ENCODE measurements at places on chromosomes 12 and 14.

- no peak for DNase-seq
These were observed 98.8 kb downstream of the CCDC92 start for GRCh38 chr12:123873793-123874192.

- DNase-seq = no peak
These were observed 75.9 kb upstream of the DHRS4 start for GRCh38 chr14:23877538-23878180.

GRCh38 chr12:111812881-111813741 is 28.9 kb upstream of the MAPKAPK5 start:
- DNase-seq = peak; percentile 89

- no peak for DNase-seq
These were observed 4.5 kb upstream of the HDAC7 start for GRCh38 chr12:47824198-47824597.

- DNase-seq = no peak
These were observed 1.4 kb downstream of the CHPT1 start for GRCh38 chr12:101698800-101699347.

DNA sequence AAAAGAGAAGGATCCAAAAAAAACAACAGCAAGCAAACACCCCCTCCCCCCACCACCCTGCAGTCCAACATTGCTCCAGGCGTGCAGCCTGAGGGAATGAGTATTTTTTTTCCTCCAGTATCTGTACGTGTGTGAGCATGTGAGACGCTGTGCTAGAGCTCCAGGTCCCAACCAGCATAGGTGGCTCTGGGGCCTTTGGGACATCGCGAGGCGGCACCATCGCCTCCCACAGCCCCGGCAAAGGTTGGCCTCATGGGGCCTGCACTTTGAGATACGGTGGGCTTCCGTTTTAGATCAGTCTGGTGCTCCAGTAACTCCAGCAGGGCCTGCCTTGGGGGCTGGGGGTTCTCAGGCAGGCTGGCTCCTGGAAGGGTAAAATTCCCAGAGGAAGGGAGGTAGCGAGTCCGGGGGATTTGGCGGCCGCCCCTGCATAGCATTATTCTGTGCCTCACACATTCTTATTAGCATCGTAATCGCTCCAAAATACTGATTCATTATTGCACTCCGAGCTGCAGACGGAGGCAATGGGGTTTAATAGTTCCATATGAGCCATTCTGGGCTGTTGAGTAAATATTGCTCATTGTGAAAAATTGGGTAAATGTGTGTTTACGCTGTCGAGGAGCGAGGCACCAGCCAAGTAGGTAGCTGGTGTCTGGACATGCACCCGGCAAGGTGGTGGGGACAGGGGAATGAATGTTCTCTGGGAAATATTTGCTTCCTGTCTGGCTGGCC is 143.1 kb upstream of the MYL2 start:
- DNase-seq = no peak

GRCh38 chr12:121579190-121579791 is 1.5 kb downstream of the KDM2B start:
- DNase-seq = peak; percentile 30

DNA sequence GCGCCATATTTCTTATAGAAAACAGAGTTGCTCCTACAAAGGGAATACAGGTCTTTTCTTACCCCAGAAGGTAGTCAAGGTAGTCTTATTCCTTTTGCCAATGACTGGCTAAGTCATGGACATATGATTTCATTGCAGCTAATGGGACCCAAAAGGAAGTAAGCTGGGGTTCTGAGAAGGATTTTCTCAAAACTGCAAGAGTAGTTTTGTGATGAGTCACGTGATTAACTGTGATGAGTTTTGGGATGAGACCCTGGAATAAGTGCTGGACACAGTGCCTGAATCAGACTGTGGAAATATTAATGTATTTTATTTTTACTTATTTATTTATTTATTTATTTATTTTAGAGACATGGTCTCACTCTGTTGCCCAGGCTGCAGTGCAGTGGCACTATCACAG is 13.4 kb upstream of the NIN start:
- no peak for DNase-seq

- DNase-seq = no peak
These were observed 635.4 kb downstream of the VRK1 start for GRCh38 chr14:97432586-97432985.

GRCh38 chr14:74962493-74962892 is 7.1 kb upstream of the PGF start:
- DNase-seq = no peak

GRCh38 chr12:108511633-108512540 is 3.2 kb upstream of the FICD start:
- DNase-seq = peak; percentile 87

- no peak for DNase-seq
These were observed 291.3 kb downstream of the KCNC2 start for GRCh38 chr12:74918291-74918690.

DNA sequence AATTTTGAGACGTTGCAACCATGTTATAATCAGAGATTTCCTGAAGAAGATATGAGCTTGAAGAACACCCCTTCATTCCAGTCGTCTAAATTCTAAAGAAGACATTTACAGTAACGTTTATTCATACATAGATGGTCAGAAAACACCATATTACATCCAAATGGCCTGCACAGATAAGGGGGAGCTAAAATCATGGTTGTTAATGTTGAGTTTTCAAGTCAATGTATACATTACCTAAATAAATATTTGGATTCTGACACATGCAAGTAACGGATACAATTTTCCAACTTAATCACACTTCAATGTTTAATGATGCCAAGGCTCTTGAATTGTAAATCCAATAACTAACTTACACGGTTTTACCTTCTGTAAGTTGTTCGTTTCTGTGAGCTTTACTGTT is 318.4 kb downstream of the SLC6A15 start:
- DNase-seq = no peak

DNA sequence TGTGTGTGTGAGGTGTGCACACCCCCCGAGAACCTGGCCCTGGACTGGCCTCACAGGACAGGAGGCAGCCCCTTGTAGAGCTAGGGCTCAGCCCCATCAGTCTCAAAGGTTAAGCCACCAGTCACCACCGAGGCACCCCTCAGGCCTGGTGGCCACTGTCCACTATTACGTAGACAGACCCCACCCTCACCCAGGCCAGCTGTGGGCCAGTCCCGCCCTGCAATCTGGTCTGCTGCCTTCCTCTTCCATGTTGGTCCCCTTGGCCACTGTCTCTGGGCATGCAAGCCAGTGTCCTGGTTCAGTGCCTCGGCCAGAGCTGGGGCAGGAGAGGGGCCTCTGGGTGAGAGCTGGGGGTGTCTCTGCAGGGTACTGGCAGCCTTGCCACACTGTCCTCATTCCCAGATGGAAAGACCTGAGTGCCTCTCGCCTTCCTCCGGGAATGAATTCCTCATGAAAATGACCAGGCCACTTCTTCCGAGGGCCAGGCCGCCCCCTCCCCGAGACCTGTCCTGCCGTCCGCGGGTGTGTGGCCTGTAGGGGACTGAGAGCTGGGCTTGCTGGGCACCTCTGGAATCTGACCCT is 897 bp upstream of the TEX22 start:
- no peak for DNase-seq

DNA sequence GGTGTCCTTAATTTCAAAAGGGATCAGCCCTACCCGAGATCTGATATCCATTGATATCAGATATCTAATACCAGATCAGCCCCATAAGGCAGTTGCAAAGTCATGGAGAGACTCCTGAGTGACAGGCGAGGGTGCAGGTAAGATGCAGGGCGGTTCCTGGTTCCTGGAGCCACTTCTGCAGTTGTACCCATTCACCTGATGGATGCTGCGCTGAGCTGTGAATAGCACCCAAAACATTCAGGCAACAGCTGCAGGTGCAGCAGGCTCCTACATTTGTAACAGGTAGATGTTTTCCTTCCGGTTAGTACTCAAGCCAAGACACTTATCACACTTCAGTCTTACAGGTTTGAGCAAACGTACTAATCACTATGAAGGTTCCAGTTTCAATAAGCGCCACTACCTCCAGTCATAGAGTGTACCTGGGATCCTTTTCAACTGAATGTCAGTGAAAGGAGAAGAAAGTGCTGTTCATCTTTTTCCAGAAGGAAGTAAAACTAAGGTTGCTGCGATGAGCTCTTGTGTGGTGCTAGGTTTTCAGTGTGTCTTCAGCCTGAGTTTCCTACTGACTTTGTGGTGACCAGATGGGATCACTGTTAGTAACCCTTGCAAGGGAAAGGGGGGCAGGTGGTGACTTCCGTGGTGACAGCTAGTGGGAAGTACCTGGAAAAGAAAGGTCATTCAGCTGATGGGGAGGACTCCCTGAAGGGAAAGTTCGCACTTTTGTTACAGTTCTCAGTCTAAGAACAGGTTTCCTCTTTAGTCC is 1.9 kb downstream of the ATP6V0A2 start:
- DNase-seq = peak; percentile 21

DNA sequence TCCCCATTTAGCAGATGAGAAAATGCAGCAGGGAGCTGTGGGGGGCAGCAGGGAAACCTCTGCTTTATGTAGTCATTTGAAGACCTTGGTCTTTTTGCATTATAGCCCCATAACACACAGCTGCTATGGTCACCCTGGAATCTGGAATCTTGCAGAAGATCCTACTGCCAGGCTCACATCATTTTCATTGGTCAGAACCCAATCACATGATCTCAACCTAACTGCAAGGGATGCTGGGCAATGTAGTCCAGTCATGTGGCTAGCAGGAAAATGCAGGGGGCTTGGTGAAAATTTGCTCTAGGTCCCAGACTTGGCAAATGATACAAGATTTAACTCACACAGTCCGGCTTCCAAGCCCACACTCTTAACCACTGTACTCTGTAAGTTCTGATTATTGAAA is 1028.7 kb downstream of the AACS start:
- peak; percentile 39 for DNase-seq

- no peak for DNase-seq
These were observed 3.8 kb downstream of the EEF1AKMT3 start for GRCh38 chr12:57776247-57776587.

DNA sequence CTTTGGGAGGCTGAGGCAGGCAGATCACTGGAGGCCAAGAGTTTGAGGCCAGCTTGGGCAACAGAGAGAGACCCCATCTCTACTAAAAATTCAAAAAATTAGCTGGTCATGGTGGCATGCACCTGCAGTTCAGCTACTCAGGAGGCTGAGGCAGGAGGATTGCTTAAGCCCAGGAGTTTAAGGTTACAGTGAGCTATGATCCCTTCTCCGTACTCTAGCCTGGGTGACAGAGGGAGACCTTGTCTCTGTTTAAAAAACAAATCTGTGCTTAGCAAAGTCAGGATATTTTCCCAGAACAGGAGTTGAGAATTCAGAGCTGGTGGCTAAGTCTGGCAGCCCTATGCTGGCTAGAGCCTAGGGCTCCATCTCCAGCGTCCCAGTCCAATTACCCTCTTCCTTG is 142.9 kb upstream of the PZP start:
- DNase-seq = no peak

DNA sequence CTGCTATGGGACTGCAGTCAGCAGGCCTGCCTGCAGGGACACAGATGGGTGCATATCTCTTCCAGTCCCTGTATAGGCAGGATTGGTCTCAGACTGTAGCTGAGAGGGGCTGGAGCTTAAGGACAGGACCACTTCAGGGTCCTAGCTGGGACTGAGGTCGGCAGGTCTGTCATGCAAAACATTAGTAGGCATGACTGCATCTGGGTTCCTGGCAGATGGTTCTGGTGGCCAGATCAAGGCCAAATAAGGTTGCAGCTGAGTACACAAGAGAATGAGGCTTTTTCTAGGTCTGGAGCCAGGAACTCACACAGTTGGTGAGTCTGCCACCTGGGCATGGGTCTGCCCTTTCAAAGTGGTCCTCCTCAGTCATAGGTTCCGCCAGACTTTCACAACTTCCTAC is 155.8 kb downstream of the TPH2 start:
- no peak for DNase-seq

- DNase-seq = no peak
These were observed 5.5 kb downstream of the HOXC10 start for GRCh38 chr12:53990311-53991076.

GRCh38 chr12:130127912-130128789 is 34.1 kb upstream of the FZD10 start:
- no peak for DNase-seq

- no peak for DNase-seq
These were observed 135.3 kb downstream of the OTOGL start for GRCh38 chr12:80234667-80235066.

DNA sequence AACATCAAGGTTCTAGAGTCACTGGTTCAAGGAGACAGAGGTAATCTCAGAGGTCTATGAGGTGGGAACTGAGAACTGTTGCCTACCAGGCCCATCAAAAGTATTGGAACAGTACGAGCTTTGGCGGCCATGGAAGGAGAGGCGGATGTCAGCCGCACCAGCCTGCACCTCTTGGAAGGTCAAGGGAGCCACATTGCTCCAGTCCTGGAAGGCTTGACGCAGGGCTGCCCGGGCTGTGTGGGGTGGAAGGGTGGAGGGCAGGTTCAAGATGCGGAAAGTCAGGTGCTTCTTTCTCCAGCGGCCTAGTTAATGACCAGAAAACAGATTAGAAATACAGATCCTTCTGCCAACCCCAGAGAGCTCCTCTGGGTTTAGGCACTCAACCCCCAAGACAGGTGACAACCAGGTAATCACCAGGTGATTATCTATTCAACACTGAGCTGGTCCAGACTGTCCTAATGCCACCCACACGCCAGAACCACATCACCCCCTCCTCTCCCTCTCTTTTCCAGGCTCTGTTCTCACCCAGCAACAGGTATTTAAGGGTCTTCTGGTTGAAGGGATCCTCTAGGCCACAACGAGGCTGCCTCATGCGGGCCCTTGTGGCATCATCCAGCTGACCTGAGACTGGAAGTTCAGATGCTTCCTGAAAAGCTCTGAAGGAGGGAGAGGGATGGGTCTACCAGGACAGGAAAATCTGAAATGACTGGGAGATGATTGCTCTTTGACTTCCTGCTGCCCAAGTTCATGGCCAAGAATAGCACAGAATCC is 2.0 kb downstream of the MMP19 start:
- no peak for DNase-seq

GRCh38 chr12:129604506-129604905 is 299.3 kb downstream of the TMEM132D start:
- DNase-seq = no peak

DNA sequence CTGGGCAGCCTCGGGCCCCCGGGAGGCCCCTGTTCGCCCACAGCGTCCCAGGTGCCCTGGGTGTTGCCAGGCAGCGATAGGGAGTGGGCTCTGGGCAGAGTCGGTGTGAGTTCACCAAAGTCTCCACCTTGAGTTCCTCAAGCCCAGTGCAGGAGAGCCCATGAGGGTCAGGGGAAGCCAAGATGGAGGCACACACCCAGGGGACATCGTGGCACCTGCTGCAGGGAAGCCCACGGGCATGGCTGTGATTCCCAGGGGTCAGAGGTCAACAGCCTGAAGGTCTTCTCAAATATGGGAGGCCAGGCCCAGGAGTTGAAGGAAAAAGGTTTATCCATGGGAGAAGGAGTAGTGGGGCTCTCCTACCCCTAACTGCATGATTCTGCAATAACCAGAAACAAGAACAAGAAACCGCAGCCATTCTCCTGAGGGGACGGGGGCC is 148.8 kb downstream of the ADGRD1 start:
- DNase-seq = no peak

- no peak for DNase-seq
These were observed 5.8 kb upstream of the SLC6A13 start for GRCh38 chr12:268483-268840.

- DNase-seq = no peak
These were observed 31.3 kb downstream of the ACTN1 start for GRCh38 chr14:68947802-68948201.

Measured in NAMALWA (cell line).